ENCODE measurements at places on chromosomes 11 and 22. TPM values are rescaled to one million over a fixed set of nuclear protein-coding genes. Genes with fewer than 3 reads are reported as not detected.

The DERL3 gene
- total RNA-seq, result 26.6 TPM

GRCh38 chr22:48752451-48753380 lies 1075.0 kb downstream of the BRD1 start:
- no peak for DNase-seq

GRCh38 chr22:43852573-43853327 lies 9.6 kb downstream of the SULT4A1 start:
- DNase-seq, result no peak

DNA sequence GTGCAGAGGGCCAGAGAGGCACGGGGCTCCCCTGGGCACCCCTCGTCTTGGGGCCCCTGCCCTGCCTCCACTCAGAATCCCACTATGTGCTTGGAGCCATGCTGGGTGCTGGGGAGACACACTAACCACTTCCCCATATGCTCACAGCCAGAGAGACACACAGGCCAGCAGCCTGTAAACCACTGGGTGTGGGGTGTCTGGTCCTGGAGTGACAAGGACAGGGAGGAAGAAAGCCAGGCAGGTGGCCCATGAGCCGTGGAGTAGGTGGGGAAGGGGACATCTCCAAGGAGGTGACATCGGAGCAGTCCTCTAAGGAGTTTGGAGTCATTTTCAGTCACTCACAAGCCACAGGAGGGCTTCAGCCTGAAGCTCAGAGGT lies 58.9 kb downstream of the CDKN1C start:
- DNase-seq, result no peak

The USP2 gene
- total RNA-seq, result 26.0 TPM

DNA sequence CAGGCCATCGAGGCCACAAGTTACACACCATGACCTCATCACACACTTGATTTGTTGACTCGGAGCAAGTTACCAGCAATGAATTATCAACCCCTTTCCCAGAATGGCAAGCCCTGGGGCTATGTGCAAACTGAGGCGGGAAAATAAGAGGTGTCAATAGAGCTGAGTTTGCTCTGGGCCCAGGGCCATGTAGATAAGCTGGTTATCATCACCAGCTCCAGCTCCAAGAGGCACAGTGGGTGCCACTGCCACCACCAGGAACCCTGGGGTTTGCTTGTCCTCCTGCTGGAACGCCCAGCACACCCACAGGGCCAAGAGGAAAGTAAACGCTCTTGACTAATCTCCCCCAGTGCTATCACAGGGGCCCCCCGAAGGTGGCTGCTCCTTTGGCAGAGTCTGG lies 13.0 kb upstream of the VPS37C start:
- DNase-seq, result no peak

DNA sequence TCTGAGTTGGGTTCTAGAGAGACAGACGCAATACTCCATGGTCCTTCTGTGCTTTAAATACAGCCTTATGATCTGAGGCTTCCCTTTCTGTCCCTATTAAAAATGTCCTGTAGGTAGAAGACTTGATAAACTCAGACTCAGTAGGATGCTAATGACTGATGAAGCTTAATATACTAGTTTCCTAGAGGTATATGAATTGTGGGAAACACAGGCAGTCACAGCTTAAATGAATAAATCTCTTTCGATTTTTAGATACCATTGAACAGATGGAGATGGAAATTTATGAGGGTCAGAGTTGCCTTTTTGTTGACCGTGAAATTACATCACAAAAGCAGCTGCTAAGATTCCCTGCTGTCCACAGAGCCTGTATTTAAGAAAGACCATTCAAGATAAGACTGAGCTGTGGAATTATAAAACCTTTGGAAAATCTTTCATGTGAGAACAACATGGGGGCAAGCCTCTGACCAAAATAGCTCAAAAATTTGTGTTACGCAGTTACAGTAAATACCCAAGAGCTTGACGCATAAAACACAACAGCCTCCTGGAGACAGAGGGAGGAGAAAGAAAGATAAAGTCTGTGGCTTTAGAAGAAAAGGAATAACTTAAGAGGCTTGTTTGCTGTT lies 172.3 kb downstream of the AASDHPPT start:
- no peak for DNase-seq

DNA sequence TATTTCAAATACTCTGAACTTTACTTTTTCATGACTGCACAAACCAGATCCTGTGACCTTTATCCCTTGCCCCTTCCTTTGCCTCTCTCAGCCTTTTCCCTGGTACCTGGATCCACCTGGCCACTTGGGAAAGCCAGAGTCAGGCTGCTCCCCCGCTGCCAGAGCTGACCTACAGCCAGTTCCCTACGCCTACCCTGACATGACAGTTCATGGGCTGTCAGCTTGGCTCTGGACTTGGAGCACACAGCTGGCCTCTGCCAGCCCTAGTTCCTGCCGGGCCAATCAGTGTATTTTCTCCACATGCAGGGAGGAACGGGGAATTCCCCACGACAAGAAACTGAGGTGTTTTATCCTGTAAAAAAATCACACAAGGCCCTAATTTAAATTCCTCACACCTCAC lies 382.6 kb downstream of the INSC start:
- DNase-seq, result peak; percentile 10

GRCh38 chr11:11397036-11397415 lies 44.0 kb upstream of the CSNK2A3 start:
- no peak for DNase-seq

The XKR3 gene
- not detected for total RNA-seq

GRCh38 chr11:63874511-63874910 lies 35.6 kb downstream of the MARK2 start:
- DNase-seq, result no peak

DNA sequence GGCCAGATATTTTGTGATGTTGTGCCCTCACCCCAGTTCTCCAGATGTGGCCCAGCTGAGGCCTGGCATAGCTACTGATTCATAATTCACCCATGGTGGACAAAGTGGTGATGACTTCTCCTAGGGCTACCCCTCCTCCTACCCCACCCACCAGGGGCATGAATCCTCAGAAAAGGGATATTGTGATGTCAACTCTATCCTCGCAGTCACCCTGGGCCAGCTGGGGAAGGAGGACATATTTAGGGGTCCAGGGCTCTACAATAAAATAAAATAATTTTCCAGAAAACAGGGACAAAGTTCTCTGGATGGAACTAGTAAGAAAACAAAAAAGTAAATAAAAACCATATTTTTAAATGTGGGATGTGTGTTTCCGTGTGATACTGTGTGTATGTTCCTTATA lies at the start of gene UBQLNL:
UBQLNL (minus strand) TSS at position 101 of the 400 bp plus-strand sequence. CDS start 258 bp downstream, outside the sequence.
- no peak for DNase-seq

The CREB3L1 gene
- 118 TPM for total RNA-seq

Measured in left colon (tissue), 2 donors.